Activated effector memory CD4-positive, alpha-beta T cell treated with anti-CD3 and anti-CD28 coated beads, Interleukin-2, amount 50 U/mL, for 16 hours (primary cell): ENCODE measurements at places on chromosomes 5 and 9.
A peak's percentile ranks its signal among the peaks of the same experiment; 100 is the strongest.

GRCh38 chr5:93715327-93715726 is 26.1 kb downstream of the POU5F2 start:
- no peak for DNase-seq

DNA sequence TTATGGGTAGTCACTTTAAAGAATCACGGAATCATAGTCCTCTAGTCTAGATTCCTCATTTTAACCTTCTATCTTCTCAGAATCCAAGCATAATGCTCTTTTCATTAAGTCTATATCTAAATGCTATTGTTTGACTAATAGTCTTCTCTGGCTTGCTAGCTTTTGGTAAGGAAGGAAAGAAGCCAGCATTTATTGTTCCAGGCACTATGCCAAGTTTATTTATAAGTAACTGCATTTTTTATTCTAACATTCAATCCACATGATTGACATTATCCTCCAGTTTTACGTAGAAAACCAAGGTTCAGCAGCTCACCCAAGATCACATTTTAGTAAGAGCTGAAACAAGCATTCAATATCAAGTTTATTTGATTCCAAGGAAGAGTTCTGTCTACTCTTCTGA is 254.2 kb downstream of the SAXO1 start:
- no peak for DNase-seq

GRCh38 chr9:114678795-114679194 is 3.2 kb downstream of the TEX48 start:
- DNase-seq = no peak

GRCh38 chr9:89961616-89962341 is 357.0 kb downstream of the GADD45G start:
- DNase-seq = no peak

DNA sequence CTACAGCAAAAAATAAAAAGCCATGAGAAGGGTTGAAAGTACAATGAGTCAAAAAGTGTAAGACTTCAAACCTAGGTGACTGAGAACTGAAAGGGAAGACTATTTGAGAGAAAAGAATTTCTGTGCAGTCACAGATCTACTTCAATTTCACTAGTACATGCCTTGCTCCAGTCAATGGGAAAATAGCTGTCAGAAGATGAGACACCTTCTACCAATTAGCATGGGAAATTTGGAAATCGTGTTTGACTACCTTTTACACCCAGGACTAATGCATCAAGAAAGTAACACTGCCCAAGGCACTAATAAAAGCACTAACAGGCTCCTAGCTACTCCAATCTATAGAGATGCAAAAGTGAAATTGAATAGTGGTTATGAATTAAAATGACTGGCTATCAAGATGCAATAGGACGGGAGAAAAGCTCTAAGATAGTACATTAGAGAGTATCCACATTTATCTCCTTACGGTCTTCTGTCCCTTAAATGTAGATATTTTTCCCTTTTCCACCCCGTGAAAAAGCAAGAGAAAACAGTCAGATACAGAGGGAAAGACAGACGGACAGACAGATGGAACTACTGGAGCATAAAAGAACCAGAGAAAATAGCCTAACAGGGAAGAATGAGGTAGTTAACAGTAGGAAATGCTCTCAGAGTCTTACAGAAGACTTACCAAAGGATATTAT is 15.2 kb downstream of the ERP44 start:
- DNase-seq = no peak

DNA sequence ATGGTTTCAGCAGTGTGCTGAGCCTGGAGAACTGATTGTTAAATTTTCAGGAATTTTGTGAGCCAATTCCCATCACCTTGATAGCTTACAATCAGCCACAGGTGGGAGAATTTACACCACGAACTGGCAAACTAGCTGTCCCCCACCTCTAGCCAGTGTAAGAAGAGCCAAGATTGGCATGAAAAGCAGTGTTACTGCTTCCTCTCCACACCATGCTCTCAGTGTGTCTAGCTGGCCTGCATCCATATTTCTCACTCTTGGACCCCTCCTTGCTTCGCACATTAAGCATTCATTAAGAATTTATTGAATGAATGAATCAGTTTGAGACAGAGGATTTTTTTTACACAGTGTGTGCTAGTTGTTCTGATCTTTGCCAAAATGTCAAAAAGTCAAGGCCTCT is 36.7 kb upstream of the MAN2A1 start:
- no peak for DNase-seq

GRCh38 chr5:134817006-134817405 is 28.8 kb upstream of the C5orf24 start:
- DNase-seq = no peak

GRCh38 chr5:139884144-139884543 is 88.5 kb downstream of the PSD2 start:
- DNase-seq = no peak

GRCh38 chr5:156922207-156922792 is 40.7 kb downstream of the TIMD4 start:
- DNase-seq = no peak

GRCh38 chr5:78243091-78243490 is 51.4 kb downstream of the AP3B1 start:
- DNase-seq = no peak

GRCh38 chr5:124494540-124495116 is 251.8 kb downstream of the ZNF608 start:
- DNase-seq = no peak

DNA sequence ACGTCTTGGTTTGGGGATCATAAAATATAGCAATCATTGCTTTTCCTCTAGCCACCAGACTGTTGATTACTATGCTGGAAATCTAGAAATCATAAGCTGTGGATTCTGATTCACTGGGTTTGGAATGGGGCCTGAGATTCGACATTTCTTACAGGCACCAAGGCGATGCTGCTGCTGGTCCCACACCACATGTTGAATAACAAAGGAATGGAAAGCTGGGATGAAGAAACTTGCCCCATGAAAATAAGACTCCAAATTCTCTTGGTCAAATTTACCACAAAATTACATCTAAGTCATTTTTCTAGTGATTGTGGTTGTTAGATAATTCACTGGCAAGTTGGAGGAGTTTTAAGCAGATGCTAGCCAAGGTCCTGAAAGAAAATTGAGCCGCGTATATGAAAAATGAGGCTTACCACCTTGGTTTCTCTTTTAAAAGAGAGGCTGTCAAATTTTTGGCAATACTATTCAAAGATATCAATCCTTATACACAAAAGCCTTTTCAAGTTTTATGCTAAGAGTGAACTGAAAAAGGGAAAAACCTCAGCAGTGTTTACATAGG is 23.0 kb upstream of the MEIKIN start:
- DNase-seq = no peak

DNA sequence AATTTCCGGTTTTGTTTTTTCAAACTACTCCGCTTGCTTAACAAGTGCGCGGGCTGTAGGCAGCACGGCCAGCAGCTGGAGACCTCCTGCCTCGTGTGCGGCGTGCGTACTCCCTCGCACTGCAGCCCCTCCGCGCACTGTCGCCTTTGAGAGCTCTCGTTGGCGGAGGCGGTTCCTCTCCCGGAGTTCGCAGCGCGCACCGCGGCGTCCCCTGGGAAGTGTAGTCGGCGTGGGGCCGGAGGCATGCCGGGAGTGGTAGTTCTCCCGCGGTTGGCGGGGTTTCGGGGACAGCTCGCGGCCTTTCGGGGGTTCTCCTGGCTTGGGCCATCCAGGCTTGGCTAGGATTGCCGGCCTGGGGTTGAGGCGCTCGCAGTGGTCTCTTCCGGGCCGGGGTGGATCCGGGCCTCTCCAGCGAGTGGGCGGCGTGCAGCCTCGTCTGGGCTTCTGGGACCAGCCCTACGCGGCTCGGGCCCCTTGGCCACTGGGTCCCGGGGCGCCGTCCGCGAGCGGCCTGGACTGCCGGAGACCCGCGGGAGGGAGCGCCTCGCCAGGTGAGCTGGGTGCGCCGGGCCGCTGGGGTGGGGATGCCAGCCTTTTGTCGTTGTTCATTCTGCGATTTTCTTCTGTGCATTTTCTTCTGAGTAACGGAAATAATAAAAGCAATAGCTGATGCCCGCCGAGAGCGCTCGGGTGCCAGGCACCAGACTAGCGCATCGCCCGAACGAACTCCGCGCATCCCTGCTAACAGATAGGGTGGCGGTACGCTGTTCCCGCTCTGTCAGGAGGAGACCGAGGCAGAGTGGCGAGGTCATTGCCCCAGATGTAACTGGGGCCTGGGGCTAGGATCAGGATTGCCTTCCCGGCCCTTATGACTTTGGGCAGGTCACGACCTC is at the start of gene ZNF354C:
Gene ZNF354C, plus strand, starts transcription at position 258 of the 893 bp plus-strand sequence. CDS start 1,696 bp downstream, outside the sequence.
- DNase-seq = peak; percentile 94

DNA sequence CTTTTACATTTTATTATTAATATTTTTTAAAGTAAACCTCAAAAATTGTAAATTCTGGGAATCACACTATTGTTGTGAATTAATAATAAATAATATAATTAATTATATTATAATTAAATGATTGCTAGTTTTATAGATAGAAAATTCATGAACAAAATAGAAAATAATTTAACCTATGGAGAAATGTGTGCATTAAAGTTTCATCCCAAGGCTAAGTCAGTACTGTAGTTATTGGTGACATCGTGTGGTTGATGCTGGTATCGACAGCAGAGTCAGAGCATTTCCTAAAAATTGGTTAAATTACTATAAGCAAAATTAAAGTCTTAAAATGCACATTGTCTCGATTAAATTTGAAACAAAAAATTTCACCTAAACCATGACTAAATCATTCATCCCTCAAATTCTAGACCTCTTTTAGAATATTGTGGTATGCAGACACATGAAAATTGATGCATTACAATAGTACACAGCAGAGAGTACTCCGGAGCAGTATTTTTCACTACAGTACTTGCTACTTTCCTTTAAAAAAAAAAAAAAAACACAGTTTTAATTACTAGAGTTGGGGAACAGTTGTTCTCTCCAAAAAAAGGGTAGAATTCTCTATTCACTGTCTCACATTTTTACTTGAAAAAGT is 73.9 kb downstream of the RORB start:
- no peak for DNase-seq

- DNase-seq = no peak
Observed at GRCh38 chr5:6704361-6704851, 8.8 kb upstream of the TENT4A start.

GRCh38 chr5:173311818-173312585 is 16.2 kb downstream of the STC2 start:
- no peak for DNase-seq

GRCh38 chr5:146852089-146852488 is 26.5 kb downstream of the PPP2R2B start:
- DNase-seq = no peak

- DNase-seq = no peak
Observed at GRCh38 chr9:127886401-127886972, 9.0 kb upstream of the AK1 start.

GRCh38 chr9:86703346-86703745 is 244.0 kb downstream of the GAS1 start:
- DNase-seq = no peak

- no peak for DNase-seq
Observed at GRCh38 chr9:8652255-8652654, 852.7 kb upstream of the DMAC1 start.

DNA sequence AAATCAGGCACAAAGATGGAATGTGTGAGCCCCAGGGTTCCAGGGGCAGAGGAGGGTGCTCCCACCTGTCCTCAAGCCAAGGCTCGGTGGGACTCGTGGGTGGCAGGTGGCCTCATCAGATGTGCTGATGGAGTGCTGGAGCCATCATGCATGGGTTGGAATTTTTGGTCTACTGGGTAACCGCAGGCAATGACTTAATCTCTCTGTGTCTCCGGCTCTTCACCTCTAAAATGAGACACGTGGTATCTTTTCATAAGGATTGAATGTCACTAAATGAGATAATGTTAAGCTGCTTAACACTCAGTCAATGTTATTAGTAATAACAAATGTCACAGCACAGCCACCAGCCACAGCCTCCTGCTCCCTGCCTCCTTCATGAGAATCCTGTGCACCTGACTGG is 245.5 kb downstream of the HSPA4 start:
- no peak for DNase-seq

DNA sequence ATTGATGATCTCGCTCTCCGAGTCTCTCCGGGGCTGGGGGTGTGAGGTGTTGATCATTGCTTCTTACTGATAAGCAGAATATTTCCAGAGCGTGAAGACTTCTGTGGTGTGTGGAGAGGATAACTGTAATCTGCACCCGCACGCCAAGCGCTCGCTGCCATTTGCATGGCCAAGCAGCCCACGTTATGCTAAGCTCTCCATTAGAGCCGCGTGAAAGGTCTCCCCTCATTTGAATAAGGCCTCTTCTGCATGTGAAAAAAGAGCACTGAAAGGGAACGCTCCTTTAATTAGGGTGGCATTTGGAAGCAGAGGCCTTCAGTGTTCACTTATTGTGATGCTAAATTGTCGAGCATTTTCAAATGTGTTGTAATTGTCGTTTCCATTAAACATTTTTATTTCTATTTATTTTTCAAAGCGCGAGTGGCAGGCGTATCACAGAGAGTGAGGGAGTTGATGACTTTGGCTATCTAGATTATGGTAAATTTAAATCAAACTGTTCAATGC is 163.6 kb upstream of the IRX2 start:
- no peak for DNase-seq

DNA sequence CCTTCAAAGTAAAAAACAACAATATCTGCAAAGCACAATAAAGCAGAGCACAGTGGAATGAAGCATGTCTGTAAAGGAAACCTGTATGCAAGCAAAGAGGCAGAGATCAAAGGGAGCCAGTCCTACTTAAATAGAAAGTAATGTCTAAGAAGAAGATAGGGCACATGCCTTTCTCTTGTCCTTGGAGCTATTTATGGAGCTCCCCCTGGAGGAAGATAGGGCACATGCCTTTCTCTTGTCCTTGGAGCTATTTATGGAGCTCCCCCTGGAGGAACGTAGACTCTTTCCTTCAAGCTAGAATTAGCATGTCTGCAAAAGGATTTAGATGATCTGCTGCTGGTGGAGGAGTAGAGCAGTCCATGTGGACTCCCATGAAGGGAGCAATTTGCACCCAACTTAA is 168.1 kb upstream of the RASEF start:
- no peak for DNase-seq

GRCh38 chr9:119318371-119318770 is 50.9 kb downstream of the BRINP1 start:
- no peak for DNase-seq

DNA sequence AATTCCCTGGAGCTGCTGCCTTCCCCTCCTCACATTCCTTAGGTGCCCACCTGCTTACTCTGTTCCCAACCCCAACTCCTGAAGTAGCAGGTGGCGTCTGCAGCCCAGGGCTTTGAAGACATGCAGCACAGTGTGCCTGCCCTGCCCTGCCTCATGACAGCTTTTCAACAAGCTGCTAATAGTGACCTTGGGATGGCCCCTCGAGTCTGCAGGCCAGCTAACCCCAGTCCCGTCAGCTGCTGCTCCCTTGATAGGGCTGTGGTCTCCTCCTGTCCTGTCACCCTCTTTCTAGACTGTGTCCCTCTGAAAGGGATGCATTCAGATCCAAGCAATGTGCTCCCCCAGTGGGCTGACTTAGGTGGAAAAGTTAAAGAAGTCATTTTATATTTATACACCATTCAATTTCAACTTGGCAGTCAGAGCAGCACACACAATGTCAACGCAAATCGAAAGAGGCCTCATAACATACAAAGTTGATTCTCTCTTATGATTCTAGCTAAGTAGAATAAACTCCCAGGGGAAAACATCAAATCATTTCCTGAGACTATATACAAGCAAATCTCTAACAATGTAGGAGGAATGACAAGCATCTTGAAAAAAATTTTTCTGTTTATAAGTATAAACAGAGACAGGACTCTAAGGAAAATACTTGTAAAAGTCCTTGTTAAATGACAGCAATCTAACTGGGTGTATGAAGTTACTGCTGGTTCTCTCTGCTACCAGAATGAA is 37.9 kb downstream of the ADRB2 start:
- DNase-seq = no peak
